Upper lobe of left lung (tissue), 6 donors: ENCODE measurements at places on chromosomes 3 and 15.

DNA sequence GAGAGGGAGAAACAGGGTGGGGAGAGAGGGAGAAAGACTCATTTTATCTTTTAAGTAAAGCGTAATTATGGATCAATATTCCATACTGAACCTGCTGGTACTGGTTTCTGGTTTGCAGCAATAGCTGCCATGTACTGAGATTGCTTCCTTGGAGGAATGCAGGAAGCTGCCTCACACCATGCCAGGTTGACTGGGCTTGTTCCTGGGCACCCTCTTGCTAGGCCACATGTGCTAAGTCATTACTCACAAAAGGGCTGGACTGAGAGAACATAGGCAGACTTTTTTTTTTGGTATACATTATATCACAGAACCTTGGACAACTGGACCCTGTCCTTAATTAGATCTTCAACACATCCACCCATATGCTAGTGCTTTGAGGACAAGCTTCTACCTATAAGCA, 193.4 kb downstream of the ZNF621 start:
- no peaks in the 10 kb centered on the region for H3K36me3 ChIP-seq
- no peaks in the 10 kb centered on the region for H3K27me3 ChIP-seq
- no peak overlapping the region for H3K4me3 ChIP-seq
- no peak for DNase-seq

DNA sequence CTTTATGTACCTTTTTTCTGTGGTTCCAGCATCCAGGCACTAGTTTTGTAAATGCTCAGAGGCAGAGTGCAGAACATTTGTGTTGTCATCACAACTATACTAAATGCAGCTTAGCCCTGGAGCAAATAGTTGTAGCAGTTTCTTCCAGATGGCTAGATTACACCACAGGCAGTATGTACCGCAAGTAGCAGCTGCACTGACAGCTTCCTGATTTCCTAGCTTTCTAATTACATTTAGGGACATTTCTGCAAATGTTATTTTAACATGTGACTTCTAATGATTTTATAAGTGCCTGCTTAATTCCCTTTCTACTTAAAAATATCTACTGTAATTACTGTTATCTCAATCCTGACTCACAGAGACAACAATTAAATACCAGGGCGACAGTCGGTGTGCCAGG, 106.5 kb downstream of the NR2E3 start:
- DNase-seq, result no peak
- H3K4me1 ChIP-seq, result no peaks in the 10 kb centered on the region
- H3K36me3 ChIP-seq, result no peaks in the 10 kb centered on the region
- H3K27ac ChIP-seq, result no peak overlapping the region
- H3K27me3 ChIP-seq, result no peaks in the 10 kb centered on the region

GRCh38 chr15:36483409-36483808, 96.0 kb upstream of the CDIN1 start:
- H3K27me3 ChIP-seq, result no peaks in the 10 kb centered on the region
- no peaks in the 10 kb centered on the region for H3K4me1 ChIP-seq
- no peak overlapping the region for H3K27ac ChIP-seq
- DNase-seq, result no peak
- no peak overlapping the region for H3K4me3 ChIP-seq
- H3K36me3 ChIP-seq, result no peaks in the 10 kb centered on the region

- no peaks in the 10 kb centered on the region for H3K4me1 ChIP-seq
- H3K27me3 ChIP-seq, result no peaks in the 10 kb centered on the region
- no peaks in the 10 kb centered on the region for H3K36me3 ChIP-seq
- H3K27ac ChIP-seq, result no peak overlapping the region
- no peak overlapping the region for H3K4me3 ChIP-seq
Measured at GRCh38 chr15:99052205-99052604, 44.6 kb upstream of the PGPEP1L start.
